Naive thymus-derived CD8-positive, alpha-beta T cell (primary cell): ENCODE measurements at places on chromosomes 13 and 19. TPM values are rescaled to one million over a fixed set of nuclear protein-coding genes. Genes with fewer than 3 reads are reported as not detected.
A peak's percentile ranks its signal among the peaks of the same experiment; 100 is the strongest.

- peak; percentile 47 for DNase-seq
Measured at GRCh38 chr19:58304255-58304654, 922 bp upstream of the ERVK3-1 start.

DNA sequence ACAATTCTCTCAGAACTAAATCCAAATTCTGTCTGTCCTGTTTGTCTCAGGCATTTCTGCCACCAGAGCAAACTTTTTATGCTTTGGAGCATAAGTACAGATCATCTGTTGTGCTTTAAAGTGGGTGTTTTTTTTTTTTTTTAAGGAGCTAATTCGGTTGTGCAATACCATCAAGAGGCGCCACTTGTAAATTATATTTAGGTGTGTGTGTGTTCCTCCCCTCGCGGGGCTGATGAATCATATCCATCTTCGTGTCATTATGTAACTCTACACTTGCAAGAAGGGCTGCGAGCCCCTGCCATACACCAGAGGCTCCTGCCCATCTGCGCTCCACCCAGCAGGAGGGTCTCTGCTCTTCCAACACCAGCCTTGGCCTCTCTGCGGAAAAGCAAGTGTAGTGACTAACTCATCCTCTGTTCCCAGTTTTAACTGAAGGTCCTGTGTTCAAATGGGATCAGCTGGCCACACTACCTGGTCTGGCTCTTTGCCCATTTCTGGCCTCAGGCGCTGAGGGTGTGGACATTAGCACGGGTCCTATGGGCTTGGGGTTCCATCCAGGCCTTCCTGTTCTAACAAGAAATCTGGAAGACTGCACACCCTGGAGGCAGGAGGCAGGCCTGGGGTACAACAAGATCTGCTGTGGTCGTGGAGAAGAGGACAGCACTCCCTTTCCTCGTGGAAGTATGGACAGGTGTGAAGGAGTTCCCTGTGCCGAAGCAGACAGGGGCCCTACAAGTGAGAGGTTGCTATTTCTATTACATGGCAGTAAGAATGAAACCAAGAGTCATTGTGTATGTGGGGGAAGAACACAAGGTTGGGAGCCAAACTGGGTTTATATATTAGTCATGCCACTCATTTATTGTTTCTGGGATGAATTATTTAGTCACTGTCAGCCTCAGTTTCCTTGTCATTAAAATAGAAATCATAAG is 96.1 kb upstream of the MBNL2 start:
- DNase-seq, result no peak

The DACH1 gene
- not detected for total RNA-seq

DNA sequence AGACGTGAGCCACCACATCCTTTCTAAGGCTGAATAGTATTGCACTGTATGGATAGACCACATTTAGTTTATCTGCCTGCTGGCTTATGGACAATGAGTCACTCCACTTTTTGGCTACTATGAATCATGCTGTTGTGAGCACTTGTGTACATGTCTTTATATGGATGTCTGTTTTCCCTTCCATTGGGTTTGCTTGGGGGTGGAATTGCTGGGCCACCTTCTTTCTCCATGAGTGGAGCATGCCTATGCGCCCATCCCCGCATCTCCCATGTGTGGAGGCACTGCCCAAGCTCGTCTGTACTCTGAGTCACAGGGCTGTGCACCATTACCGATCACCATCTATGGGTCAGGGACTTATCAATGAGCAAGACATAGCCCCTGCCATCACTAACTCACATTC is 127.2 kb upstream of the GJB6 start:
- DNase-seq, result no peak

GRCh38 chr13:77337159-77337558 is 10.3 kb upstream of the MYCBP2 start:
- DNase-seq, result no peak

DNA sequence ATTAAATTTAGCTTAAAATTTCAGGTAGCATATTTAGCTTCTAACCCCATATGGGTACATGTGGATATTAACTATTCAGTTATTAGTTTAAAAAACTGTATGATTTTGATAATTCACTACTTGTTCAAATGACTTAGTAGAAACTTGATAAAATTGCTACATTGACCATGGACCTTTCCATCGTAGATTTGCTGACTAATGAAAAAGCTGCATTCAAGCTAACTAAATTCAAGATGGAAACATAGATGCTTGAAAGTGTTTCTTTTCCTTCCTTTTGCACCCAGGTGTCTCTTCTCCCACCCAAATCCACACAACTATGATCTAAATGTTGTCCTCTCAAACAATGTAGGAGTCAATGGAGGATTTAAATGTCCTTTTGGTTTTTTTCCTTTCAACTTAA is 439.2 kb downstream of the TBC1D4 start:
- DNase-seq, result no peak

DNA sequence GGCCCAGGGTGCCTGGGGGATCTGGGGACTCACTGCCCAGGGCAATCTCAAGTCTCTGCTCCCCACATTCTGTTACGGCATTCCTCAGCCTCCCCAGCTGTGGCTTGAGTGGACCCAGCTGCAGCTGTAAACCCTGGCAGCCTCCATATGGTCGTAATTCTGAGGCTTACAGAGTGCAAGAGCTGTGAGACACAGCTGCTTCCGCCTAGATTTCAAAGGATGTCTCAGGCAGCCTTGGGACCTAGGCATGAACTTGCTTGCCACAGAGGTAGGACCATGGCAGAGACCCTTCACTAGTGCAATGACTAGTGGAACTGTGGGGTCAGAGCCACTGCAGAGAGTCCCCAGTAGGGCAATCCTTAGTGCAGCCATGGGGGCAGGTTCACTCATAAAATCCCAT is 297.5 kb downstream of the ENOX1 start:
- no peak for DNase-seq
